CD8-positive, alpha-beta memory T cell (primary cell): ENCODE measurements at places on chromosomes 7 and 10. TPM values are rescaled to one million over a fixed set of nuclear protein-coding genes. Genes with fewer than 3 reads are reported as not detected.

MUC3A gene
- not detected for total RNA-seq

ADAM12 gene
- total RNA-seq: 0.31 TPM

NUTM2A gene
- total RNA-seq: 0.48 TPM

FGL2 gene
- total RNA-seq: 2.2 TPM

OR6B1 gene
- total RNA-seq: not detected

CHAT gene
- not detected for total RNA-seq

RTKN2 gene
- total RNA-seq: 1.6 TPM

FRAT2 gene
- 10.4 TPM for total RNA-seq

C1QL3 gene
- 0.18 TPM for total RNA-seq

ZPBP gene
- total RNA-seq: 0.22 TPM

DNA2 gene
- 37.3 TPM for total RNA-seq

ITPRID1 gene
- total RNA-seq: not detected
